RWPE2 (cell line): ENCODE measurements at places on chromosomes 2 and 18.

GRCh38 chr2:128416806-128417205, 98.1 kb upstream of the HS6ST1 start:
- DNase-seq: no peak

- no peak for DNase-seq
Observed at GRCh38 chr2:235550378-235550760, 56.5 kb downstream of the AGAP1 start.

DNA sequence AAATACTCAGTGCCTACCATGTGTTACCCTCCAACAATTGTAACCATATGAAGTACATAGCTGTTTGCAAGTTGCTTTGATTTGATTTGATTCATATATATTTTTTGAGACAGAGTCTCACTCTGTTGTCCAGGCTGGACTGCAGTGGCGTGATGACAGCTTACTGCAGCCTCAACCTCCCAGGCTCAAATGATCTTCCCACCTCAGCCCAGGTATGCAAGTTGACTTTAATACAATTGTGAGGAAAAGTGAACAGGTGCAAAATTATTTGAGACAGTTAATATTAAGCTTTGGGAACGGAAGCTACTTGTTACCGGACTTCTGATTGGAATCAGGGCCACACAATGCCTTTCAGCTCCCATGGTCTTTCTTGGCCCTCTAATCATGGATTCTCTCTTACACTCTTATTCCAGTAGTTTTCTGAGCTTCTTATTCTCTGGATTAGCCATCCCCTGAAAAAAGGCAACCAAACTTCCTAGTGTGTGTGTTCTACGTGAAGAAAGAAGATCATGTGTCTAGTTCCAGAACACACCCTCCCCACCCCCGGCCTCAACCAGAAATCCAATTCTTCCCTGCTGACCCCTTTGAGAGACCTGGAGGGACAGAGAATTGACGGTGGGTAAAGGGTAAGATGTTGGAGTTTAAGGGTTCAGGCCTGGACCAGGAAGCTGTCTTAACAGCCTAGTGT, 1.1 kb upstream of the RPL37A start:
- DNase-seq: no peak

GRCh38 chr2:229451852-229452251, 180.8 kb upstream of the PID1 start:
- no peak for DNase-seq

DNA sequence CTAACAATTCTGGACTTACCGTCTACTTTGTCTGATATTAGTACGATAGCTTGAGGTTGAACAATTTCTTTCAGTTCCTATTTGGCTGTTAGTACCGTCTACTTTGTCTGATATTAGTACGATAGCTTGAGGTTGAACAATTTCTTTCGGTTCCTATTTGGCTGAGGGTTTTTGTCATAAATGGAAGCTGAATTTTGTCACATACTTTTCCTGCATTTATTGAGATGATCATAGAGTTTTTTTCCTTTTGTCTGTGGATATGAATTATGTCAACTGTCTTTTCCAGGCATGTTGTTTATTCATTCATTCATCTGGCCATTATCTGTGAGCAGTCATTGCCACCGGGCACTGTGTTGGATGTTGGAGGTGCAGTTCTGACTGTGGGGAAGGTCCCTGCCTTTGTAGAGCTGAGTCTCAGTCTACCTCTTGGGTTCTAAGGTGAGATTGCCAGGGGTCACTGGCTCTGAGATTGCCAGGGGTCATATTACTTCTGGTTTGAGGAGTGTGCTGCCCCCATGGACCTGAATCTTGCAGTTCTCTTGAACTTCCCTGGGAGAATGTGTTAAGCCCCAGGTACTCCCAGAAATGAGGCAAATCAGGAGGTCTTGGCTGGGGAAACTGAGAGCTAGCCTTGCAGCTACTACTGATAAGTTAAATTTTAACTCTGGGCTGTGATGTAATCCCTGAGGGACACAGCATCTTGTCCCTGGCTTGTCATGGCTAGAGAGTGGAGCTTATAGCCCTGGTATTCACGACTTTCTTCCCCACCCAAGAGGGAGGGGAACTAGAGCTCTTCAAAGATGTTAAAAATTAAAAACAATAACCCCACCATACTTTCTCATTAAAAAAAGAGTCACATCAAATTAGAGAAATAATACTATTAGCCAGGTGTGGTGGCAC, 89.1 kb upstream of the MBOAT2 start:
- DNase-seq: no peak

DNA sequence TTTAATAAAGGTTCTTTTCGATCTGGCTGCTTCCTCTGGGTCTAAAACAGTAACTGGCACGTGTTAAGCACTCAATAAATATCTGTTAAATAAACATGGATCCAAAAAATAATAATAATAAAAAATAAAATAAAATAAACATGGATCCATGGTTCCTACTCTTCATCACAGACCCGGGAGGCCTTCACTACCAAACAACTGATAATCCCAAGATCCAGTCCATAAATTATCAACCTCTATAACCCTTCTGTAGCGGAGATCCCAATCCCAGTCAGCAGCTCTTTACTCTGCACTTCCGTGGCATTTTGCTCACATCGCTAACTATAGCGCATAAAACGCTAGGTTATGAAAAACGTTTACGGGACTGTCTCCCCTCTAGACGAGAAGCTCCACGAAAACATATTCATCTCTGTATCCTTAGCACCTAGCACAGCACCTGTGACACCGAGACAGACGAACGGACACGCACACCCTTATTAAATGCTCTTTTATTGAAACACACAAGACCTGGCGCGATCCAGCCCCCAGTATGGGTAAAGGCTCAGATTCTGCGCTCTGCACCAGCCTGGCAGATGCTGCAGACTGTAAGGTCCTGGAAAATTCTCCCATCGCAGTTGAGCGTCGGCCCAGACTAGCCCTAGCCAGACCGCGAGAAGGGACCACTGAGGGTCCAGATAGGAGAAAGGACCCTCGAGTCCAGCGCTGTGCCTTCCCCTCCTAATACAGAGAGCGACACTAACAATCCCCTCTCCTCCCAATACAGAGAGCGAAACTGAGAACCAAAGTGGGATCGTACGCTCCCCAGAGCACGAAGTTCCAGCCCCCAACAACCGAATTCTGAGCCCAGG, 770 bp downstream of the NBAS start:
- no peak for DNase-seq

- DNase-seq: no peak
Observed at GRCh38 chr2:113203217-113203530, 29.4 kb downstream of the PSD4 start.

- DNase-seq: no peak
Observed at GRCh38 chr2:33510586-33510968, 34.1 kb downstream of the RASGRP3 start.

DNA sequence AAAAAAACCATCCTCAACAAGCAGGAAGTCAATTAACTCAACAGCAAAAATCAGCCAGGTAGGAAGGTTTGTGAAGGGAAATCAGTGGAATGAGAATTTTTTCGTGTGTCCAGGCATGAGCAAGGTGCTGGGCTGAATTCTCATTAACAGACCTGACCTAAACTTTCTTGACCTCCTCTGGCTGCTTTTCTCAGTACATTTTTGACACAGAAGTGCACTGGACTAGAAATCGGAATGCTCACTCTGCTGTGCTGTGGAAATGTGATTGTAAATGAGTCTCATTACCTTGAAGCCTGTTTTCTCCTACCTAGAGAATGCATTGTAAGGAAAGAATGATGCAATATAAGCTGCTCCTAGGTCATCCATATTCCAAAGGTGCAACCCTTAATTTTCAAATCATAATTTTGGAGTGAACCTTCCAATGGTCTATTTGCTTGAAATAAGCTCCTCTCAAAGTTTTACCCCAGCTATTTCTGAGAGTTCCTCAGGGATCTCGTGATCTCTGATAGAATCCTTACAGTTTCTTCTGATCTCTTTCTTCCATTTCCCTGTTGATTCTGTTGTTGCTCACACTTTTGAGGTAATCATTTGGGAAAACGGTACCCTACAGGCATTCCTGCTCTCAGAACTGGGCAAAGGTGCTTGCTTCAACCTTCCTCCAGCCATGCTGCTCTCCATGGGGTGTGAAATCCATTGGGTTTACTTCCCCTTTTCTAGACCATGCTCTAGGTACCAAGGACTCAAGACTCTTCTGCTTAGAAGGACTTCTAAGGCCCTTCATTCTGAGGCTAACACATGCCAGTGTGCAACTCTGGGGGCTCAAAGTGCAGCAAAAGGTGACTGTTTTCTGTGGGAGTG, 104.9 kb upstream of the ITPRID2 start:
- no peak for DNase-seq

DNA sequence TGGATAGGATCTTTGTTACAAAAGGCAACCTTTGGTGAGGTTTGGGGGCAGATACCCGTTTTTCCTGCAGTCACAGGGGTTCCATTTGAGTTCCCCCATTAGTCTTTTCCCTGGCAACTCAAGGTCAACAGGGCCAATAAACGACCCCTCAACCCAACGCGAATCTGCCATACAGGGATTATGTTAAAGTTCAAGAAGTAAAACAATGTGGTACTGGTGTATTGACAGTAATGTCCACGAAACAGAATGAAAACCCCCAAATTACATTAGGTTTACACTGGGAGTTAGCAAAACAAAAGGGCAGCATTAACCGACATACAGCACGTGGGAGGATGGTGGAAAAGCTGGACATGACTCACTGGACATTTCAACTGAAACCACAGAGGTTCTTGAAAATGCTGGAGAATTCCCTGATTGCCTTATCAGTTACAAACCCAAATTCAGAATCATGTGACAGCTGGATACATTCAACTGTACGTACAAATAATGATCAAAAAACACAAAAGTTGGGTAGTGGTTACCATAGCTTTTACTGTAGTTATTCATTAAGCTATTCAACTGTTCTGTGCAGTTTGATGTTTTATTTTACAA, 4.9 kb upstream of the IMP4 start:
- no peak for DNase-seq

DNA sequence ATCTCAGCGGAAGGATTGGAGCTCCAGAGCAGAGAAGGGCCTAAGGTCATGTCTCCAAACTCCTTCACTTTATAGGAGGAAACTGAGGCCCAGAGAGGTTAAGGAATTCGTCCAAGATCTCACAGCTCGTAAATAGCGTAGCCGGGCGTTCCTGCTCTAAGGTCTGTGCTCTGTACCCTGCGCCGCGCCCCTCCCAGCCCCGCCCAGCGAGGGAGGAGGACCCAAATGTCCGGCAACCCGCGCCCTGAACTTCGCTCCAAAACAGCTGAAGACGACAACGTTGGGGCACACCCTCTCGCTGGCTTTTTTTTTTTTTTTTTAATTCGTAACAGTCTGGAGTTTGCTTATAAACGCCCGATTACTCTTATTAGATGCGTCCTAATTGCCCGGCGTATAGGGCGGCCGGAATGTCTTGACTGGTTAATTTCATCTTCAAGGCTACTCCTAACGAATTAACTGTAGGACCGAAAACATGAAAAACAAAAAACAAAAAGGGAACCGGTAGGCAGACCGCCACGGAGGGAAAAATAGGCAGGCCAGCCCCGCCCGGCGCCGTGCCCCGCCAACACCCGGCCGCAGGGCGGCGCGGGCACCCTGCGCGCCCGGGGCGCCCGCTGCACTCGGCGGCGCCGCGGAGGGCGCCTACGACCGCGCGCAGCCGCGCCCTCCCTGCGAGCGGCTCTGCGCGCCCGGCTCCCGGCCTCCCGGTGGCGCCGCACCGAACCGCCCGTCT, 928 bp upstream of the FOSL2 start:
- peak; percentile 88 for DNase-seq

GRCh38 chr18:23943104-23943503, 71.5 kb upstream of the TTC39C start:
- DNase-seq: no peak

DNA sequence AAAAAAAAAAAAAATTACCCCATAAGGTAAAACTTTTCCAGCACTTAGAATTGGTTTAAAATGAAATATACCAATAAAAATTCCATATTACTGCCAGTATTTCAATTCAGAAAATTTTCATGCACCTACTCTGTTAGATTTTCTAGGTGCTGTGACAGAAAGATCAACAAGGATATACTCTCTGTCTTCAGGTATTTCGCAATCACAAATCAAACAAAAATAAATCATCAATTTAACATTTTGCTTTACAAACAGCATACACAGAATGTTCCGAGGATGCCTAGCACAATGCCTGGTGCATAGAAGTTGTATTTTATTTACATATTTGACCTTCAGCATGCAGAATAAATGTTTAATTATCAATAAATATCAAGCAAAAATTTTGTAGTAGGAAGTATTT, 66.5 kb downstream of the RBBP8 start:
- DNase-seq: no peak

DNA sequence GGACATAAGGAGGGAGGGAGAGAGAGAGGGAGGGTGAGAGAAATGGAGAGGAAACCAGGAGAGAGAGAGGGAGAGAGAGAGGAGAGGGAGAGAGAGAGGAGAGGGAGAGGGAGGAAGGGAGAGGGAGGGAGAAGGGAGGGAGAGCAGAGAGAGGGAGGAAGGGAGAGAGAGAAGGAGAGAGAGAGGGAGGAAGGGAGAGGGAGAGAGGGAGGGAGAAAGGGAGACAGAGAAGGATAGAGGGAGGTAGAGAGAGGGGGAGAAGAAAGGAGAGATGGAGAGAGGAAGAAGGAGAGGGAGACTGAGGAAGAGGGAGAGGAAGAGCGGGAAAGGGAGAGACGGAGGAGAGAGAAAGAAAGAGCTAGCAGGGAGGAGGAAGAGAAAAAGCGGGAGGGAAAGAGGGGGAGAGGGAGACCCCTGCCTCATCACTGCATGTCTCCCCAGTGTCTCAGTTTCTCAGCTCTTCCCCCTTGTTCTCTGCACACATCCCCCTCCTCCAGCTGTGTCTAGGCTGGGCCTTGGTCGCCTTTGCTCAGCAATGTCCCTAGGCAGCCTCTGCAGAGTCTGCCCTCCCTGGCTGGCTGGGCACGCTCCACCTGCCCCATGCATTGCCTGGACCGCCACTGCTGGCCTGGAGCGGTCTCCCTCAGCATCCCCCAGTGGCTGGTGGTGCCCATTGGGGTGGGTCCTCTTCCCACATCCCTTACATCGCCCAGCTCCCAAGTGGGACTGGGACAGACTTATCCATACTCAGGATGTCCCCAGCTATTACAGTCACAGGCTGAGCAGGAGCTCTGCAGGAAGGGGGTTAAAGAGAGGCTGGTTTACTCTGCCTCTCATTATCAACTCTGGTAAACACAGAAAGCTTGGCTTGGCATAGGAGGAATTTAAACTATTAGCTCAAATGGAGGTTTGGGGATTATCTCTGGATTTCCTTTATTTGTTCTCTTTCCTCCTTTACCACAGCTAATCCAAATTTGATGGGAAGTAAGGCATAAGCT, 85.7 kb upstream of the APCDD1 start:
- DNase-seq: no peak

DNA sequence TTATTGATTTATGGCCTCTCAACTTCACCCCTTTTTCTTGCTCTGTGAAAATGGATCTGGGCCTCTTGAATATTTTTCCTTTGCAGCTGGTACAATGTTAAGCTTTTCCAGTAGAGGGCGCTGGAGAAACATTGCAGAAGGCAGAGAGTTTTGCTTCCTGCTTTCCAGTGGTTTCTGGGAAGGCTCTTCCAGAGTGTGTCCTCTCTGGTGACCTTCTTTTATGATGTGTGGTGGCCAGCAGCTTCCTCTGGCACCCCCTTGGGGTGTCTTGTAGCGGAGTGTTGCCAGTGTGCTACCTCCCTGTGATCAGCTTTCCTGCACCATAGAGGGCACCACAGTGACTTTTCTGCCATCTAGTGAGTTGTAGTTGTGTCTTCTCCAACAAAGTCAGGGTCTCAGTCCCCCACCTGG, 25.4 kb upstream of the MGAT5 start:
- no peak for DNase-seq

- DNase-seq: no peak
Observed at GRCh38 chr2:14722904-14723570, 90.5 kb downstream of the LRATD1 start.

- DNase-seq: no peak
Observed at GRCh38 chr2:30072250-30072842, 74.5 kb upstream of the YPEL5 start.
